SK-N-SH (cell line): ENCODE measurements at places on chromosomes 1 and 21.
A peak's percentile ranks its signal among the peaks of the same experiment; 100 is the strongest.

GRCh38 chr1:151238467-151238739 is 16.1 kb upstream of the PSMD4 start:
- H3K27ac ChIP-seq: peak overlapping the region; percentile 72
- H3K27me3 ChIP-seq: no peaks in the 10 kb centered on the region
- DNase-seq: peak; percentile 13
- no peaks in the 10 kb centered on the region for H3K4me1 ChIP-seq

- DNase-seq: peak; percentile 56
- H3K27ac ChIP-seq: no peak overlapping the region; the same call in none of the 2 replicates
- no peak overlapping the region for H3K4me3 ChIP-seq
- no peaks in the 10 kb centered on the region for H3K27me3 ChIP-seq
- H3K4me1 ChIP-seq: no peaks in the 10 kb centered on the region
- H3K36me3 ChIP-seq: no peaks in the 10 kb centered on the region
These were observed 229.6 kb upstream of the PLD5 start for GRCh38 chr1:242754125-242754524.

GRCh38 chr1:159889202-159889601 is 10.8 kb downstream of the CFAP45 start:
- no peak for DNase-seq
- H3K36me3 ChIP-seq: no peaks in the 10 kb centered on the region
- H3K27ac ChIP-seq: peak overlapping the region; percentile 78
- H3K27me3 ChIP-seq: no peaks in the 10 kb centered on the region

DNA sequence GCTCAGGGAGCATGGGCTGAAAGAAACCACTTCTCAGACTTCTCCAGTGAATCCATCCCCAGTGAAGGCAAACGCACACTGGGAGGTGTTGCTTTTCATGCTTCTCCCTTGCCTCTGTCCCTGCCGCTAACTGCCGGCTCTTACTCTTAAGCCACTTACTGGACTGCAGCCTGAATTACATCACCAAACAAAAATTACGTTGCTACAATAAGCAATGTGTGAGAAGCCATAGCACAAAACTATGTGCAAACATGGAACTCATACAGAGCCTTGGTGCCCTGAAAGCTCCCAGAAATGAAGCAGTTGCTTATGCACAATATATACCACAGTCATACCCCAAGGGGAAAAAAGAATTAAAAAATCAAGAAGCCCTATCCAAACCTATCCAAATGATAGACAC is 375.2 kb downstream of the KCNH1 start:
- no peaks in the 10 kb centered on the region for H3K36me3 ChIP-seq
- no peak overlapping the region for H3K4me3 ChIP-seq
- no peak overlapping the region for H3K27ac ChIP-seq
- no peaks in the 10 kb centered on the region for H3K27me3 ChIP-seq
- DNase-seq: no peak
